ENCODE measurements at places on chromosomes 4 and X.

DNA sequence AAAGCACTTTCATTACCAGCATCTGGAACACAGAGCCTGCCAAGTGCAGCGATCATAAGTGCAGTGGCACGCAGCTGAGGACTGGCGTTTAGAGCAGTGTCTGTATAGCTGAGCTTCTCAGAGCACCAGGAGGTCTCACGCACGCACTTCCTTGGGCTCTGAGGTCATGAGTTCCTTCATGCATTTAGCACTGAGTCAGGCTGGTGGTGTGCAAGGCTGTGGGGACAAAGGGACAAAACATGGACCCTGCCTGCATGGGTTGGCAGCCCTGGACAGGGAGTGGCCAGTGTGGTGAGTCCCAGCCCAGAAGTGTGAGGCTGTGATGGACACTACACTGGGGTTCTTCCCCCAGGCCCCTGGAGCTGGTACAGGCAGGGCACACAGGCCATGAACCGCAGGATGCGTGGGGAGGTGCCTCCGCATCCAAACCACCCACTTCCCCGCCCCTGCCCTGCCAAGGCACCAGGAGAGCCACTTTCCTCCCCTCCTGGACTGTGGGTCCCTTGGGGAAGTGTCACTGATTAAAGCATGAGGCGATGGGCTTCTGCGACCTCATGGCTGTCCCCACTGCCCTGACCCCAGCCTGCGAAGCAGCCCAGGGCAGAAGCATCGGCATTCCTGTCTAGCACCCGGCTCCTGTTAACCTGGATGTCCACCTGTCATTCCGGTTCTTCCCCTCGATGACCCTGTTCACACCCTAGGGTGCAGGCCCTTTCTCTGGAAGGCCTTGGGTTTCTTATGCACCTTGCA lies 37.2 kb upstream of the GPR78 start:
- no peak for DNase-seq

DNA sequence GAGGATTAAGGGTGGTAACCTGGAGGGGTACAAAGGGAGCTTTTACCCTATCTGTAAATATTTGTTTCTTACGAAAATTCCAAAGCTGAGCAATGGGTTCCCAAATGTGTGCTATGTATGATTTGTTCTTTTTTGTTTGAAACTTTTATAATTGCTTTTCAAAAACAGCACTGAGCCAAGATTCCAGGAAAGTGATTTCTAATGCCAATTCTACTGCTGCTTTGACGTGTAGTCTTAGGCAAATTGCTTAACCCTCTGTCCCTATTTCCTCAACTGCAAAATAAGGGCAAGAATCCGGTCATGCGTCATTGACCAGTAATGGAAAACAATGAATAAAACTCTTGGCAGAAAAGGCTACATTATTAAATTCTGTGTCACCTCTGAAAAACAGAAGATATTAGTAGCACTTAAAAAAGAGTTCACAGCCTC lies 454.7 kb downstream of the IL15 start:
- no peak for DNase-seq

DNA sequence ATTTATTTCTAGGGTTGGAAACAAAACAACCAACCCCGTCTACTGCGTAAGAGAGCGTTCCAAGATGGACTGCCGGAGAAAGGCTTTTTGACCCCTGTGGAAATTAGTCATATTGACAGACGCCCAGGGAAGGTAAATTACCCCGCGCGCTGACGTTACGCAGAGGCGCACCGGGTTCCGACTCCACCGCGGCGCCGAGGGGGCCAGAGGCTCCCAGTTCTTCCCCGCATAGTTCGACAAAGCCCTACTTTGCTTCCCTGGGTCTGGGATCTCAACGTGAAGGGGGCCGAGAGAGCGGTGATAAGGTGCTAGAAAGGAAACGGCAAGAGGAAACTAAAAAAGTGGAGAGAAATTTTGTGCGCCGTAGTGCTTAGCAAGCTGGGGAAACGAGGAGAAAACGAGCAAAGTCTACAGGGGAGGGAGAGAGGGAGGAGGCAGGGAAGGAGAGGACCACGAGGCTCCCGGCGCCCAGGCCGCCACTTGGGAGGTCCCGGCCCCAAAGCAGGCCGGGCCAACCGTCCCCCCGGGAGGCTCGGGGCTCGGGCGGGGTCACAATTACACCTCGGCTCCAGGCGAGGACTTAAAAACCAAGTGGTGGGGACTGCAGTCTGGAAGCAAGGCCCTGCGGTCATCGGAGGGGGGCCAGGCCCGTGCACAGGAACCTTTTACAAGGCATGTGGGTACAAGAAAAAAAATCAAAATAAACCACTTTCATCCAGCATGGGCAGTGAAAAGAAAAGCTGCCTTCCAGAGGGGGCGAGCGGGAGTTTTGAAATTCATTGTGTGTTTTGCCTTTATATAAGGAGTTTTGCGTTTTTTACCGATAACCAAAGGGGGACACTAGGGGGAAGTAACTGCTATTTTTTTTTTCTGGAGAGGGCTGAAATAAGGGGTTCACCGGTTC lies 13.2 kb downstream of the HAND2 start:
- DNase-seq = no peak

GRCh38 chrX:1398431-1399340 lies 6.8 kb upstream of the SLC25A6 start:
- DNase-seq = no peak

DNA sequence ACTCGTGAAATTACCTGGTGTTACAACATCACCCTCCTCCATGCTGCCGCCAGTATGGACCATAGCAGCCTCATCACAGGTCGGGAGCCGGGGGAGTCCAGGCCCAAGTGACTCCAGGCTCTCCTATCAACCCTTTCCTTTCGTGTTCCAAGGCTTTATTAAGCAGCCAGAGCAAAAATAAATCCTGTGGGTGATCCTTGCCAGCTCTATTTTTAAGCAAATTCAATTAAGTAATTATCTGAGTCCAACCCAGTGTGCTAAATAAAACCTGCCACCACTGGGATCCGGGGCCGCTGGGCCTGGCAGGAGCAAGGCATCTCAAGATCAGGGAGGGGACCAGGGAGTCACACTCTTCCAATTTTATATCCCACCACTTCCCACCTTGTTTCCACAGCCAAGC lies 80.7 kb upstream of the PRPS1 start:
- DNase-seq = no peak

DNA sequence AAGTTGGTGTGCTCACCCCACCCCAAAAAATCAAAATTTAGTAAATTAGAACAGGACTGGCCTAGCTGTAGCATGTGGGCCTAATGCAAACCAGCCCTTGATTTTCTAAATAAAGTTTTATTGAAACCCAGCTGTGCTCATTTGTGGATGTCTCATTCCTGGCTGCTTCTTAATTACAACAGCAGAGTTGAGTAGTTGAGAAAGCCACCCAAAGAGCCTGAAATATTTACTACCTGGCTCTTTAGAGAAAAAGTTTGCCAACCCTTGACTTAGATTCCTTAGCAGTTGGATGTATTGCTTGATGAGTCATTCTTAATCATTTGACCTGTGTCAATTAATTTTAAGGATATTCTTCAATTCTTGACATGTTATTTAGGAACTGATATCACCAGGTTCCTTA lies 168.3 kb upstream of the PUDP start:
- DNase-seq = no peak

GRCh38 chr4:22596409-22596808 lies 80.5 kb upstream of the ADGRA3 start:
- DNase-seq = no peak

DNA sequence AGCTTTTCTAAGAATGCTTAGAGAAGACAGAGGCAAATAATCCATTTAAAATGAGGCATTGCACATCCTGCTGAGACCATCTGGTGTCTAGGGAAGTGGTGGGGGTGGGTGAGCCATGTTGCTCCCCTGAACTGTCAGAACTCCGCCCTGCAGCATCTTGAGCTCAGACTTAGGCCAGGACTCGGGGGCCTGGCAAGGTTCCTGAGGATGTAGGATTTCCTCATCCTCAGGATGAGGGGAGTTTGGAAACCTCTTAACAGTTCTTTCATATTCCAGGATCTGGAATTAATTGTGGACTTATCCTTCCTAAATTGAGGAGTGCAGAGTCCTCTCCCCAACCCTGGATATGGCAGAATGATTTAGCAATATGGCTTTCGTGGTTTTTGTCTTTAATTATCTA lies 6.6 kb downstream of the TLL1 start:
- no peak for DNase-seq

DNA sequence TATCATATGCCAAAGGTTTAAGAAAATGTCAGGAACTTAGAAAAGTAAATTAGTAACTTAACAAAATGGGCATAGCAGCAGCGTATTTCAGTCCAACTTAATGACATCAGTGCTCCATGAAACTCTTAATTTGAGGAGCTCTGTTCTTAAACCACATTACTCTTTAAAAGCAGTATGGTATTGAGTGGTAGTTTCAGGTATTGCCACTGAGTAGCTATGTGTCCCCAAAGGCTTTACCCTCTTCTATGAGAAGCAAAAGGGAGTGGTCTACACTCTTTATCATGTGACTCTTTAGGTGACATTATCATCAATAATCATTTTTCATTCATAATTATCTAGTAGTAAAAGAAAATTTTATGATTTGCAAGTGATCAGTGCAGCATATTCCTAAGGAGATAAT lies 158.3 kb downstream of the STIM2 start:
- no peak for DNase-seq

GRCh38 chrX:38618180-38618579 lies 56.8 kb downstream of the TSPAN7 start:
- no peak for DNase-seq

DNA sequence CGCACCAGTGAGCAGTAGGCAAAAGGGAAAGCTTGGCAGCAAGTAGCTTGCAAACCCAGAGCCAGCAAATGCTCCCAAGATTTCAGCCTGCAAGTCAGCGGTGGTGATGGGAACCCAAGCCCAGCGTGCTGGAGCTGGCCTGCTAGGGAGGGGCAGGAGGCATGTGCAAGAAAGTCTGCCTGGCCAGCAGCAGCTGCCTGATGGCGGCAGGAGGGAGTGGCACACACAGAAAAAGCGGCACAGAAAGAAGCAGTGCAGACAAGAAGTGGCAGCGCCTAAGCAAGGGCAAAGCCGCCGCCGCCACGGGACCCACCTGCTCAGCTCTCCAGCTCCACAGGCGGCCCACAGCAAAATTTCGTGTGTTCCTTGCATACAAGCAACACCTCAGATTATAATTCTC lies 1206.5 kb upstream of the PABPC4L start:
- DNase-seq = no peak

DNA sequence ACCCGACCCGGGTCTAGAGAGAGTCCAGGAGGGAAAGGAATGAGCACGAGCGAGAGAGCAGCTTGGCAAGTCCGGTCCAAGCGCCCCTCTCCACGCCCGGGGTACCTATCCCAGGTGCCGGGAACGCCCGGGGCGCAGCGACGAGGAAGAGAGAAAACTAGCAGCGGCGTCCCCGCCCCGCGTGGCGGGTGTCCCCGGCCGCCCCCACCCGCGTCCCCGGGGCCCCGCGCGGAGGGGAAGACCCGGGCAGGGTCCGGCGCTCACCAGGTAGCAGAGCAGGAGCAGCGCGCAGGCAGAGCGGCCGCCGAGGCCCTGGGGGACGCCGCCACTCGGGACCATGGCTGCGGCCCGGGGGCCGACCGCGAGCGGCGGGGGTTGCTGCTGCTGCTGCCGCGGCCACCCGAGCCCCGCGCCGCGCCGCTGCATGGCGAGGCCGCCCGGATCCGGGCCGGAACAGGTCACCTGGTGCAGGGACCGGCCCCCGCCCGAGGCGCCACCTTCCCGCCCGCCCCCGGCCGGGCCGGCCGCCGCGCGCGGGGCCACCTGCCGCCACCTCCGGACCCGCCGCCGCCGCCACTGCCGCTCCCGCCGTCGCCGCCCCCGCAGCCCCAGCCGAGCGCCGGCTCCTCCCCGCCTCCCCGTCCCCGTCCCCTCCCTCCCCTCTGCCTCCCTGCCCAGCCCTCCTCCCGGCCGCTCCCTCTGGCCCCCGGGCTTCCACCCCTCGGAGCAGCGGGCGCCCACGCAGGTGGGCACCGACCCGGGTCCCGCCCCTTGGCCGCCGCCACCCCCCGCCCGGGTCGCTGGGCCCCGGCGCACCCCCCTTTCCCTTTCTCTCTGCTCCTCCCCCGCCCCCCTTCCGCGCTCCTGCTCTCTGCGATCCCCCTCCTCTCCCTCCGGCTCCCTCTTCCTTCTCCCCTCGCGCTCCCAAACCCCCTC lies at the start of gene SEL1L3:
TSS of gene SEL1L3 (minus strand) at position 578 of the 936 bp plus-strand sequence. CDS start at position 426, 152 bp downstream.
- peak; percentile 52 for DNase-seq

GRCh38 chrX:2495595-2495994 lies 5.2 kb downstream of the DHRSX start:
- DNase-seq = no peak

DNA sequence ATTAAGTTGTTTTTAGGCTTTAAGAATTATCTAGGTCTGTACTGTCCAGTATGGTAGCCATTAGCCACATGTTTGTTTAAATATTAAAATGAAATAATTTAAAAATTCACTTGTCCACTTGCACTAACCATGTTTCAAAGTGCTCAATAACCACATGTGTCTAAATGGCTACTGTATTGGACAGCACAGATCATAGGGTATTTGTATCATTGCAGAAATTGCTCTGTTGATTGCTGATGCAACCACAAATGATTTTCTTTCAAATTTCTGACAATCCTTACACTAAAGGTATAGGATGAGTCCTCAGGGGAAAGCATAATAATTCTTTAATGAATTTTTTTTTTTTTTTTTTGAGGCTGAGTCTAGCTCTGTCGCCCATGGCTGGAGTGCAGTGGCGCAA lies 84.9 kb downstream of the KDM6A start:
- DNase-seq = no peak

DNA sequence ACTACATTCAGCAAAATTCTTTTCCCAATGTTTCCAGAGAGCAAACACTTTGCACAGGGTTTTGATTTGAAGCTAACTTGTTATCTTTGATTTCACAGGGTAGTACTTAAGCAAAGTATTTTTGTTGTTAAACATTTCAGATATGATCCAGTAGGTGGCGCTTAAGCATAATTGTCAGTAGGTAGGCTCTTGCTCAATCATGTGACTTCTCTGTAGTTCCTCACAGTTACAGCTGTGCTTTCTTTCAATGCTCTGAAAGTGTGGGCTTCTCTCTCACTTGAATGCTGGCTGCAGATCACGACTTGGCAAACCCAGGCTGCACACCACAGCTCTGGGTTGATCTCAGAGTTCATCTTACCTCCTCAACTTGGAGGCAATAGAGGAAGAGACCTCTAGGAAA lies 1016.5 kb downstream of the SH3BGRL start:
- DNase-seq = peak; percentile 25

DNA sequence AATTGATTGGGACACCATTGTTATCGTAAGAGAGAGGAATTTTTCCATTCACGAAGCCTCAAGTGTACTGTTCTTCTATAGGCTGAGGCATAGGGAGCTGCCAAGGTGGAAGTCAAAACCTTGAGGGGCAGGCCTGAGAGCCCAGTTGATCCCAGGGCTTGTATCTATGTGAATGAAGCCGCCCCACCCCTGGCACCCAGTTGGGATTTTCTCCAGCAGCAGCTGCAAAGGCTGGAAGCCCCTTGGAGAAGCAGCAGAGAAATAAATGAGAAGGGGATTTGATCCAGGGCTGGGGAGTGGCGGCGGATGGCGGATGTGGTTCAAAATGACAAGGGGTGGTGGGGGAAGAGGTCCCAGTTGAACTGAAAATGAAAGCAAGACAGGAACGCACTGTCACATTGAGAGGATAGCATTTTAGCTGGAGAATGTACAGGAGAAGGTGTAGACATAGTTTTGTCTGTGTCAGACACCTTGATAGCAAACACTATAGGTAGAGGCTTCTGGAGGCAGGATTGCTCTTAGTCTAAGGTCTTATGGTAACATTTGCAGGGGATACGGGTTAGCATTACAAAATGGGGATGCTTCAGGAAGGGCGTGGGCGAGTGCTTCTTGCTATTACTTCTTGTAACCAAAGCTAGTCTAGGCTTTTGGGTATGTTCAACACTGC lies 32.6 kb downstream of the DOCK11 start:
- peak; percentile 65 for DNase-seq

Measured in CD4-positive, alpha-beta T cell treated with Interleukin-4 for 1 hour (primary cell).